RPMI8226 (cell line): ENCODE measurements at places on chromosomes 5 and 9.

DNA sequence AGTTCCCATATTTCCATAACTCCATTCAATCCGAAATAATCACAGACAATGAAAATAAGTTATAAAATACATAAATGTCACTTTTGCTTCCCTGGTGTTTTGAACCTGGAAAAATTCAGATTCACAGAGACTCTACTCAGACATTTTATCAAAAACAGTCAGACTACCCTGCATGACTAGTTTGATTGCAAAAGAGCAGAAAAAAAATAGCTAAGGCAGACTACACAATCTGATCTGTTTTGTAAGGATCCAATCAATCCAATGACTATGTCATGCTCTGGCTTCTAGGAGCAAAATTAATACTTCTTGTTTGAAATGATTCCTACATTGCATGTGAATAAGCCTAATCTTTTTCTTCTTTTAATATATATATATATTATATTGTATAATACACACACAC is 1262.6 kb downstream of the EFNA5 start:
- no peak for DNase-seq

DNA sequence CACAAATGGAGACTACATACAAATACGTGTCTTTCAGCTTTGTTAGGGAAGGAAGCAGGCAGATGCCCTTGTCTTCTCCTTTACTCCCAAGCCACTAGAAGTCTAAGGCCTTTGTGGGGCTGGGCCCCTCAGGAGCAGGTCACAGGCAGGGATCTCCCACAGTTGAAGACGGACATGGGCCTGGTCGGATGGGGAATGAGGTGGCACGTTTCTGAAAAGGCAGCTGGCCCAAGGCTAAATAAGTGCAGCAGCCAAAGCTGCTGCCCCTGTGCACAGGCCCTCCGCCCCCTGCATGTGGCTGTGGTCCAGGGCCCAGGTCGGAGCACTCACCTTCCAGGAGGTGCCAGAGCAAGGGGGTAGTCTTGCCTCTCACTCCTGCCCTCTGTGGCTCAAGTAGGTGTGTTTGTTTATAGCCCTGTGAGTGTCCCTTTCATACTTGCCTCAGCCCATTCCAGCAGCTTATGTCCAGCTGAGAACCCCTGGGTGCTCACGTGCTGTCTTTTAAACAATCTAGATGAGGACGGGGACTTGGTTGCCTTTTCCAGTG is 1.8 kb downstream of the SQSTM1 start:
- no peak for DNase-seq

DNA sequence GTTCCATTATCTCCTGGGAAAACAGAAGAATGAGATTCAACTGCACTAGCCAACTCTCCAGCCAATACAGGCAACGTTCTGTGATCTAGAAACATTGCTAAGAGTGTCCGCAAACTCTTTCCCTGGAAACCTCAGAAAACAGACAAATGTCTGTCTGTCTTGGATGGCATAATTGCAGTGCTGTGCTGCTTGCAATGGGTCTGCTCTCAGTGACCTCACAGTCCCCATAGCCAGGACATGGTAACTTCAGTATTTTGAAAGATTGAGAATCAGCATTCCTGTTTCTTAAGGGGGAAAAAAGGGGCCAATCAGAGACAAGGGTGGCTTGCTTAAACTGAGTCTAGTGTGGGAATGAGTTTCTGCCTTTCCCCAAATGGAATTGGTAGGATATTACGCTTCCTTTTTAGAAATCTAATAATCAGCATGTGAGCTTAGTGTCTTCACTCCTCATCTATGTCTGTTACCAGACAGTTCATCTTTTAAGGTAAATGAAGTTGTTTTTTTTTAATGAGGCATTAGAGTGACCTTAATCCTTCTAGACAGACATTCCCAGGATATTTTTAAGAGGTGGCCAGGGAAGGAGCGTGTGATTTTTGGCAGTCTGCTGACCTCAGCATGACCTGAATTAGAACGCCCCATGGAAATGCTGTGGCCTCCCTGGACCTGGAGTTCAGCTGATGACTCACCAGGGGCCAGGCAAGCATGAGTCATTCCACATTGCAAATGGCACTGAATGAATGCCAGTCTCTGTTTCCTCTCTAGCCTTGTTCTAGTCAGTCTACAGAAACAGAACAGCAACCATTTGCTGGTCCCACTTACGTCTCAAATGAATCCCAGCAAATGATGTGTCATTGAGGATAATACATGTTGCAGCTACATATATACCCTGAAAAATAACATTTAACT is 210.2 kb upstream of the ACTBL2 start:
- DNase-seq = peak; percentile 36

GRCh38 chr9:91732187-91733005 is 217.6 kb downstream of the ROR2 start:
- no peak for DNase-seq

- no peak for DNase-seq
Observed at GRCh38 chr9:132776268-132776667, 101.8 kb downstream of the AK8 start.

DNA sequence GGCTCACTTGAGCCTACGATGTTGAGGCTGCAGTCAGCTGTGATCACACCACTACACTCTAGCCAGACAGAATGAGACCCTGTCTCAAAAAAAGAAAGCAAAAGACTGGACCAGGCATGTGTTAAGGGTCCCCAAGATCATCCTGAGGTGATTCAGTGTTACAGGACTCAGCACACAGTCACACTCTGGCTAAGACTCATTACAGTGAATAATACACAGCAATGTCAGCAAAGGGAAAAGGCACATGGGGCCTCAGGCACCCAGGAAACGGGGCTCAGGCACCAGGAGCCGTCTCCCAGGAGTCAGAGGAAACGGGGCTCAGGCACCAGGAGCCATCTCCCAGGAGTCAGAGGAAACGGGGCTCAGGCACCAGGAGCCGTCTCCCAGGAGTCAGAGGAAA is 39.2 kb upstream of the NRARP start:
- DNase-seq = peak; percentile 1

DNA sequence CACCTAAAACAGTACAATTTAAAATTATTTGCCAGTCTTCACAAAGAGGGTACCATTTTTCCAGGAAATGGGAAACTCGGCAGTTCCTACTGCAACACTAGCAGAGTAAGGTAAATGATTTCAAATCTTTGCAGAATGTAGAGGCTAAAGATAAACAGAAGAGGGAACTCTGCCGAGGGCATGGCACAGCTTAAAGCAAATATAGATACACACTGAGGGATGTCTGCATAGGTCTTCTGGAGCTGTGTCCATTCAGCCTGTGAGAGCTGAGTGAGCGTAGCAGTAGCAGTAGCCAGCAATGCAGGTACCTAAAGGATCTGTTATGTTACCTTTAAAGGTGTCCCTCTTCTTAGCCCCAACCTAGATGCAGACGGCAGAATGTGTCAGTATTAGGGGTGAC is 17.5 kb downstream of the CDKL3 start:
- no peak for DNase-seq

GRCh38 chr5:115033861-115034260 is 135.8 kb downstream of the TRIM36 start:
- DNase-seq = peak; percentile 35

- DNase-seq = no peak
Observed at GRCh38 chr9:131025953-131026858, 17.2 kb downstream of the LAMC3 start.

DNA sequence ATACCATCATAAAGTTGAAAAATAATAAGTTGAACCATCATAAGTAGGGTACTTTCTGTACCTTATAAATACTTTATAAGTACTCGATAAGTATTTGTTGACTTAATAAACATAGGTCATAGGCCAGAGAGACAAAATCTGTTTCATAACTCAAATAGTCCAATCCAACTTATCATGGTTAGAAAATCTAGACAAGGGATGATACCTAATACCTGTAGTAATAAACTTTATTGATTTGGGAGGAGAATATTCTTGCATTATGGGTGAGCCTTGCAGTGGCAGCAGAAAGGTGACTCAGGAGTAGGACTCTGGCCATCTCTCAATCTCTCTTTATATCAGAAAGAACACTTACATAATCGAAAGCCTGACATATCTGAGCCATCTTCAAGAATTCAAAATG is 466.8 kb upstream of the GRIN3A start:
- DNase-seq = no peak

DNA sequence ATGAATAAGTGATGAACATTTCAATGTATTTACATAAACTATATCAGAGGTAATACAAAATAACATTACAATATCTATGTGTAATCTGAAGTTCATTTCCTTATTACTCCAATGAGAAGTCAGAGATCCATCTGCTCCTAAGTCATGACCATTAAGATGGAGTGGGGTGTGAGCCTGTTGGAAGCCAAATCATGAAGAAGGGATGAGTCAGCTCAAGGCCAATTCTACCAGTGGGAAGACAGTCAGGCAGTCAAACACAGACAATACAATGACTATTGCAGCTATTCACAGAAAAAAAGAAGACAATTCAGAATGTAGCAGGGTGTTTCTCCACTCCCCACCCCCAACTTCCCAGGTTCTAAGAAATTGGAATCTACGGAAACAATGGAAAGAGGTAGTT is 155.0 kb downstream of the NFIB start:
- no peak for DNase-seq

GRCh38 chr5:57111993-57112392 is 61.9 kb upstream of the GPBP1 start:
- no peak for DNase-seq

GRCh38 chr5:112479418-112479817 is 60.3 kb upstream of the EPB41L4A start:
- DNase-seq = no peak

DNA sequence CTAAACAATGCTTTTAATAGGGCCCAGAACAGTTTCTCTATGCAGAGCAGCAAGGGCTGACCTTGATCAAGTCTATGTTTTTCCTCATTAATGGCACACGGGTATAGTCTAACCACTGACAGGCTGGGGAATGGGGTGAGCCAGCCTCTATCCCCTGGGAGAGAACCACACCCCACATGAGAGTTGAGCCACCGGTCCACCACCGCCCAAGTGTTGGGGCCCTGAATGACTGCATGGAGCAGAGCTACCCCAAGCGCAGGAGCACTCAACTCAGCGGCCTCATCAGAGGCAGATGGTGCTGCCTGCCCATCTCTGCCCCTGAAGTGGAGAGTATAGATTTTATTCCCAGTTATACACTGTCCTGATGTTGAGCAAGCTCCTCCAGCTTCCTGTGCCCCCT is 247.9 kb upstream of the IRX1 start:
- no peak for DNase-seq

- DNase-seq = no peak
Observed at GRCh38 chr5:76801159-76801802, 17.5 kb upstream of the F2RL1 start.

- DNase-seq = no peak
Observed at GRCh38 chr5:166767858-166768257, 1523.6 kb upstream of the WWC1 start.

- no peak for DNase-seq
Observed at GRCh38 chr5:132076202-132076830, 2.7 kb downstream of the CSF2 start.

GRCh38 chr5:39197556-39197955 is 21.8 kb downstream of the FYB1 start:
- no peak for DNase-seq

GRCh38 chr5:91315701-91316100 is 67.4 kb downstream of the ARRDC3 start:
- DNase-seq = no peak

DNA sequence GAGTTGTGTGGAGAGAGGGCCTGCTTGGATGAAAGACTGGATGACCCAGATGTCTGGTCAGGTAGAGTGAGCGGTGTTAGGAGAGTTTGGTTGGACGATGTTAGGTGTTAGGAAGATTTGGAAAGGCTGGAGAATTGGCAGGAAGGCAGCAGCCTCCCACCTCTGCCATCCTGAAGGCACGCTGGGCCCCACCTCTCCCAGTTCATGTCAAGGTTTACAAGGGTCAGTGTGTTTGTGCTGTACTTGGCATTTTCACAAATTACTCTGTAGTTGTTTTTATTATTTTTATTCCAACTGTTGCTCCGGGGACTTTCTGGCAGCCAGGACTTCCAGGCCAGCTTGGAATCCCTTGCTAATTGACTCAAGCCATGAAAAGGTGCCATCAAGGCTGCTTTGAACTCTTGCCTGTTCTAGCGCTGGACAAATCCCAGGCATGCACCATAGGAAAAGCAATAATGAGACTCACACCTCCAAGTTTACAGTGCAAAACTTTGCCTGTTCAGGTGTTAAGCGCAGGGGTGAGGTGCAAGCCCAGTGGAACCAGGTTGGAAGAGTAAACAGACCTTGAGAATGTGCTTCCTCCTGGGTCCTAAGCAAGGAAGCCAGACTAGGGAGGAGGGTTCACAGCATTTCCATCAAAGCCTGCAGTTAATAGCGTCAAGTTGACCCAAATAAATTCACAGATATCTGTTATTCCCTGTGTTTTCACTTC is 41.7 kb upstream of the KLF9 start:
- no peak for DNase-seq

DNA sequence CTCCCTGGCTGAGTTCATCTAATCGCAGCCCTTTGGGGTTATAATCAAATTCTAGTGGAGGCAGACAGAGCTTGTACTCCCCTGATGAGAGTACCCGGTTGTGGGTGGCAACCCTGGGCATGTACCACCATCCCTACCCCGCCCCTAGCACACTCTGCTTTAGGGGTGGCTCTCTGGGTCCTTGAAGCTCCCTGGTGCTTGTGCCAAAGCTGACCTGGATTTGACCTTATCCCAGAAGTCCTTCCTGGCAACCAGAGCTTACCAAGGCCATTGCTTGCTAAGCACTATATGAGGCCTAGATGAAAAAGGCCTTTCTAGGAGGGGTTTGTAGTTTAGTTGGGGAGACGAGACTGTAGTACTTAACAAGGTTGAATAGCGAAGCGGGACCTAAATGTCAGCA is 72.2 kb downstream of the RGS3 start:
- no peak for DNase-seq

DNA sequence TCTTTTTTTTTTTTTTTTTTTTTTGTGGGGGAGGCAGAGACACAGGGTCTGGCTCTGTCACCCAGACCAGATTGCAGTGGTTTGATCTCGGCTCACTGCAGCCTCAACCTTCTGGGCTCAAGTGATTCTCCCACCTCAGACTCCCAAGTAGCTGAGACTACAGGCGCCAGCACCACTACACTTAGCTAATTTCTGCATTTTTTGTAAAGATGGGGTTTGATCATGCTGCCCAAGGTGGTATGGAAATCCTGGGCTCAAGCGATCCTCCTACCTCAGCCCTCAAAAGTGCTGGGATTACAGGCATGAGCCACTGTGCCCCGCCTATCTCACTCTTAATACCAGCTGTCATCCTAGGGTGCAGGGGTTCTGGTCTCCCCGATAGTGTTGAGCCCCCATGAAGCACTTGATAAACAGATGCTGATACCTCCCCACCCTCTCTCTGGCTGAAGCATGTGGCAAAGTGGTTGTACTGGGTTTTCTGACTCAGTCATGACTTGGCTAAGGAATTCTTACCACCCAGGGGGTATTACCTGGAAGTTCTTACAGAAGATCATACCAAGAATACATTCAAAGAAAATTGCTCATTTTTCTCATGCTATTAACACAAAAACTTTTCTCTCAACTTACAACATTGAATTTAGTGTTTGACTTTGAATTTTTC is 110.2 kb upstream of the DAPK1 start:
- DNase-seq = no peak
